ENCODE measurements at places on chromosomes 2 and 18.

DNA sequence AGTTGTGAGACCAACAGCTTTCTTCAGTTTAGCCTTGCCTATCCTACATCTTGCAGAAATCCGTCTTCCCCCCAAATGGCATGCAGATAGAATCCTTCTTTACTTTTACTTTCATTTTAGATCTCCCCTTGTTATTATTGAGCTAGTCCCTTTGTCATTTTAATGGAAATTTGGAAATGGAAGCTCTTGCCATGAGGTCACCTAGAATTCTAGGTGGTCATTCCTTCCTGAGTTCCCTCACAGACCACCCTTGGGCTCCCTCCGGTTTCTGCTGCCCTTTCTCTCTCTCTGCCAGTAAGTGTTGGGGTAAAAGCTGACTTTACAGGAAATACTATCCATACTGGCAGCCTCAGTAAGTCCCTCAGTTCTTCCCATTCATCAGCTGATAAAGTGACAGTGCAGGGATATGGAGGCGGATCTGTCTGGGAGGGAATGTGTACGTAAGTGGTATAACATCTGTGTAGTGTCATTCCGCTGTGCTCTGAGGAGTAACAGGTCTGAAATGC is 30.2 kb downstream of the ARHGAP25 start:
- no peak for DNase-seq

DNA sequence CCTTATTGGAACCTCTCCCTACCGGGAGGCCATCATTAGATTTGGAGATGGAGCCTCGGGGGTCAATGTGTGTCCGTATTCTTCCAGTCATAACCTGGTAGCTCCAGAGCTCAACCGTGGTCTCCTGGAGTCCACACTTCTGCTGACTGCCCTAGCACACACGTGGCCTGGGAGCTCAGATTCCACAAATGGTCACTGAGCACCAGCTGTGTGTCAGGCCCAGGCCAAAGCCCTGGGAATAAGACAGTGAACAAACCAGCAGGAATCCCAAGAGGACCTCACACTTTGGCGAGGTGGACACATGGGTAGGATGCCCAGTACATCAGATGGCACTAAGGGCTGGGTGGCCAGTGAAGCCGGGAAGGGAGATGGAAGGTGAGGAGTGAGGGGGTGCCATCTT is 15.5 kb downstream of the GYPC start:
- DNase-seq, result no peak

- no peak for DNase-seq
These were observed 292.0 kb downstream of the STK39 start for GRCh38 chr2:167955264-167955906.

GRCh38 chr2:50694798-50695197 is 337.1 kb downstream of the NRXN1 start:
- no peak for DNase-seq

DNA sequence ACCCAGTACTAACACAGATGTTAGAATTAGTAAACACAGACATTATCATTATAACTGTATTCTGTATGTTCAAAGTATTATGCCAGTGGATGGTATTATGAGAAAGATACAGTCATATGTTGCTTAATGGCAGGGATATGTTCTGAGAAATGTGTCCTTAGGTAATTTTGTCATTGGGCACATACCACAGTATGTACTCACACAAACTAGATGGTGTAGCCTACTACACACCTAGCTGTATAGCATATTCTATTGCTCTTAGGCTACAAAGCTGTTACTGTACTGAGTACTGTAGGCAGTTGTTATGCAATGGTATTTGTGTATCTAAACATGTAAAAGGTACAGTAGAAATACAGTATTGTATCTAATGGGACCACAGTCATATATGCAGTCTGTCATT is 53.8 kb downstream of the GTF3C3 start:
- DNase-seq, result no peak

GRCh38 chr2:103815731-103816130 is 1038.2 kb upstream of the POU3F3 start:
- no peak for DNase-seq

GRCh38 chr2:85095094-85095493 is 38.1 kb upstream of the TCF7L1 start:
- no peak for DNase-seq

DNA sequence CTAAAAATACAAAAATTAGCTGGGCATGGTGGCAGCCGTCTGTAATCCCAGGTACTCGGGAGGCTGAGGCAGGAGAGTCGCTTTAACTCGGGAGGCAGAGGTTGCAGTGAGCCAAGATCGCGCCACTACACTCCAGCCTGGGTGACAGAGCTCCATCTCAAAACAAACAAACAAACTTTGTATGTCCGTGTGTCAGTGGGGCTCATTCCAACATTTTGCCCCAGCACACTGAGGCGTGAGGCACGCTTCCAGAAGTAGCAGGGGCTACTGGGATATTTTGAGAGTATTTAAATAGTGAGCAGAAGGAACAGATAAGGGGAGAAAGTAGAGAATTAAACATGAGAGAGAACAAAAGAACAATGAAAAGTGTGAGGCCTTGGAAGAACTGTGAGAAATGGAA is 83.3 kb upstream of the TANK start:
- DNase-seq, result no peak

DNA sequence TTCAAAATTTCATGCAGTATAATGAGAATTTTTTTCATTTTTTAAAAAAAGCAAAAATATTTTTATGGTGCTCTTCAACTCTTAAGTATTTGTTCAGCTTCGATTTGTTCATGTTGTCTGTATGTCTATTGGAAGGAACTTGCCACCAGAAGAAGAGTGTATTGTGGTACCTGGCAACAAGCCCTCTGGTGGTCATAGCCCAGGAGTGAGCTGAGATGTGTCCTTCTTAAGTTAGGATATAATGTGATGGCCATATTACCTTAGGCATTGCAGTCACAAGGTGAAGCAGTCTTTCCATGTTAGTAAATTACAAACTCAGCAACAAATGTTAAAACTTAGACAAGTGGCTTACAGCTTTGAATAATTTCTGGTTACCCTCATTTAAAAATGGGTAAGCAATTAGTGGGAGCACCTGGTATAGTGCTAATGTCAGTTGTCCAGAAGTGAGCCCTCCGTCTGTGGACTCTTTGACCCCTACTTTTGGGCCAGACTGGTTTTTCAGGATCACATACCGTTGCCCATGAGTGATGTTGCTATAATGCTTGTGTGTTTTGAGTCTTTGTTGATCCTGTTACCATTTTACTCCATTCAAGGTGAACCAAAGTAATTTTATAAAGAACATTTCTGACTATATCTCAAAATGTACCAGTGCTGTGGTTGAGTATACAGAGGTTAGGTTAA is 57.4 kb downstream of the MYO1B start:
- DNase-seq, result no peak

GRCh38 chr2:22890132-22890531 is 494.8 kb upstream of the KLHL29 start:
- no peak for DNase-seq

GRCh38 chr2:216217904-216218260 is 108.7 kb downstream of the XRCC5 start:
- DNase-seq, result no peak

GRCh38 chr18:80035997-80036396 is 1.8 kb downstream of the RBFA start:
- no peak for DNase-seq

- no peak for DNase-seq
These were observed 93.5 kb downstream of the LPIN1 start for GRCh38 chr2:11839916-11840315.

GRCh38 chr2:208406474-208407451 is at the start of gene PTH2R:
TSS of gene PTH2R (plus strand) at chr2:208406792. CDS start at chr2:208407044, 252 bp downstream.
- DNase-seq, result no peak

GRCh38 chr2:204842661-204843485 is 297.6 kb downstream of the PARD3B start:
- peak; percentile 8 for DNase-seq

DNA sequence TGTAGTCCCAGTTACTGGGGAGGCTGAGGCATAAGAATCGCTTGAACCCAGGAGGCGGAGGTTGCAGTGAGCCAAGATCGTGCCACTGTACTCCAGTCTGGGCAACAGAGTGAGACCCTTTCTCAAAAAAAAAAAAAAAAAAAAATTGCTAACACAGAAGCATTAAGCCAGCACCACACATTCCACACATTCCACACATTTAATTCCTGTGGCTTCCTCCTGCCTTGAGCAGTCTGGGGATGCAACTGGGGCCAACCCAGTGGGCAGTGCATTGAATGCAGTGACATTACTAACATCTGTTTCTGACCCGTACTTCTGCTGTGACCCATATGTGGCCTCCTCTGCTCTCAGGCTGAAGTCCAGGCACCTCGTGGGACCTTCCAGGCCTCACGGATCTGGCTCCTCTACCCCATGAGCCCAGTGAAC is 107.0 kb downstream of the BCL2L11 start:
- no peak for DNase-seq

- DNase-seq, result no peak
These were observed 86.8 kb downstream of the FMNL2 start for GRCh38 chr2:152421521-152422370.

DNA sequence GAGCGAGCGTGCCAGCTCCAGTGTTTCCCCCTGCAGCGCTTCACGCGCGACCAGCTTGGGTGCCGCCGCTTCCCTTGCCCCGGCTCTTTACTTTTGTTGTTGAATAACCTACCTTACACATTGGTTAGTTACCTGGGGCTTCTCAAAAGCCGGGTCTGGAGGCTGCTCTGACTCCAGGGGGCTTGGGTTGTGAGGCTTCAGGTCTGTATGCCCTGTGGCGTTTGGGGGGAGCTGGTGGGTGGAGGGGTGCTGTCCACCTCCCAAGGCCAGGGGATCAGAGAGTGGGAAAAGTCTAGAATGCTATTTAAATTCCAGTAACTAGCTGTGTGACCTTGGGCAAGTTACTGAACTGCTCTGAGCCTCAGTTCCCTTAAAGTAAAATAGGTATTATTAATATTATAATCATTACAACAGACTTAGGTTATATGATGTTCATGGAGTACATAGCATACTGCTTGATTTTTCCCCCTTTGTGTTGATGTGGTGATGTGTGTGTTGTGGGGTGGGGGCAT is 770 bp downstream of the LYPD6B start:
- DNase-seq, result no peak

DNA sequence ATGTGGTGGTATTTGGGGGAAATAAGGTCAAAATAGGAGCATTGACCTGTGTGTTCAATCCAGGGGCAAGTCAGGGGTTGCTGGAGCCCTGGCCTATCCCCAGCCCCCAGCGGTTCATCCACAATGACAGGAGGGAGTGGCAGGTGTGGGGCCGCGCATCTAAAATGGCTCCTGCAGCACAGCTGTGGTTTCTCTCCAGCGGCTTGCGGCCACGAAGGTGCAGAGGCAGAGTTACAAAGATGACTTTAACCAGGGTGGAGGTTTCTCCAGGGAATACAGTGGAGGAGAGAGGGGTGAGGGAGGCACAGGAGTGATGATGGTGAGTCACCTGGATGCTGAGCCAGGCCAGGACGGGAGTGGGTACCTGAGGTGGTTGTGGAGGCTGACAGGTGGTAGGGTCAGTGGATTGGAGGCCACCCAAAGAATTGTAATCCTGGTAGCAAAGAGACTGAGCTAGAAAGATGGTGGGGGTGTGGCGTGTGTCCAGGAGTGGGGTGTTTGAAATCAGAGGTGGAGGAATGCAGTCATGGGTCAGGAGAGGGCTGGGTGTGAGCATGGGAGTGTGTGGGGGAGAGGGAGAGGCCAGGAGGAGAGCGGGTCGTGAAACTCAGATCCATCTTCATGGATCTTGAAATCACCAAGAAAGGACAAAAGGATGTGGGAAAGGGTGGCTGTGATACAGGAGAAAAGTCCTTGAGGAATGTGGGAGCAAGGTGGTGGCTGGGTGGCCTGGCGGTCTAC is 83.2 kb downstream of the CTIF start:
- DNase-seq, result no peak

- no peak for DNase-seq
These were observed 438.1 kb upstream of the ST6GAL2 start for GRCh38 chr2:107323946-107324565.

DNA sequence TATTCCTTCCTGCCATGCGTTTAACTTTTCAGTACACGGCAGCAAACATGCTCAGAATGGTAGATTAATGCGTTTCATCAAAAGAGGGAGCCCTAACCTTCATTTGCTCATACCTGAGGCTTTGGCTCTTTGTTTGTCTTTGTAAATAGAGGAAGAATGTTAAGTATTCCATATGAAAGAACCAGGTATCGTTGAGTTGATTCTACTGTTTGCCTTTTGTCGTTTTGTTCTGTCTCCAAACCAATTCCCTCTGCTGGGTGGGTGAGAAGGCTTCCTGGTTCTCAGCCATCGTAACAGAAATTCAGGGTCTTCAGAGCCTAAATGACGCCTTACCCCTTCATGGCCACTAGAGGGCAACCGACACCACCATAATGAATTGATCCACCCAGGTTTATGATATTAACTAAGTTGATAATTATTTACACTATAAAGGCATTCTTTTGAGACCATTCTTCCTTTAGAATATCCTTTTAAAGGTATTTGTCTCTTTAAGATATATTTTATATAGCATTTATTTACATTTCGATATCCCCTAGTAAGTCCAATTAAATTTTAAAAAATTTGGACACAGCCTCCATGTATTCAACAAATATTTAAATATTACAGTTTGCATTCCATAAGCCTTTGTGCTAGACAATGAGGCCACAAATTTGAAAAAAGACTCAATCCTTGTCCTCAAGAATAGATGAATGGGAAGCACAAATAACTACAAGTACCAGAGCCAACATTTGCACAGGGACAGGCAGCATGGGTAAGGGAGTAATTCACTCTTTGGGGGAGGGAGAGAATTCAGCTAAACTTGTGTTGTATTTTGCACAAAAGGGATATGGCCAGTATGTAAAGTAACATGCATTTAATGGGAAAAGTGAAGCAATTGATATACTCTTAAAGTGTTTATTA is 48.1 kb downstream of the TIMM21 start:
- peak; percentile 40 for DNase-seq

DNA sequence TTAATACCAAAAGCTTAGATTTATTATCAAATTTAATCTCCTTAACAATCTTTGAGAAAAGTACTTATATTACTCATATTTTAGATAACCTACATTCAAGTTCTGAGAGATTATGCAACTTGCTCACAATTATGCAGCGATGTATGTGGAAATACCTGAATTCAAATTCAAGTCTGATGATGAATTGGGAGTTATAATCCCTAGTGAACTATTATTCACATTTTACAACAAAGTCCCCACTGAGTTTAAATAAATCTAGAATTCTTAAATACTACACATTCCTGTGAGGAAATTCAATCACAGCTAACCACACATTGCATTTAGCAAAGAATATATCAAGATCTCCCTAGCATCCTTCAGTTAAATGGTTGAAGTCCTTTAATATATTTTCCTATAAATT is 278.4 kb downstream of the NOL4 start:
- DNase-seq, result no peak
